ENCODE measurements at places on chromosomes 6 and 20.
A peak's percentile ranks its signal among the peaks of the same experiment; 100 is the strongest.

DNA sequence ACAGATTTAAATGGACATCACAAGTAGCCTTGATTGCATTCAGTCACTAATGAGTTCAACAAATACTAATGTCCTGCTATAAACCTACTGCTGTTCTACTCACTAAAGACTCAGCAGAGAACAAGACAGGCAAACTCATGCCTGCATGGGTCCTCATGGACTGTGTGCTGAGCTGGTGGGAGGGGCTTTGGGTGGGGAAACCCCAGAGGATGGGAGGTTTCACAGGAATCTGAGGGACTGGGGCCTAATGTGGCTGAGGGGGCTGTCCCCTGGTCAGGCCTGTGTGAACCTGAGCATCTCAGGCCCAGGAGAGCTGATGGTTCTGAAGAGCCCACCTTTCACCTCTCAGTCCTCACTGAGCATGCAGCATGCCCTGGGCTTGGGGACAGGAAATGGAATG, 1.4 kb downstream of the CST8 start:
- no peak for DNase-seq

GRCh38 chr6:160174681-160175080, 53.1 kb downstream of the SLC22A1 start:
- no peak for DNase-seq

GRCh38 chr6:47308198-47308517, 1.5 kb downstream of the TNFRSF21 start:
- DNase-seq, result peak; percentile 4

DNA sequence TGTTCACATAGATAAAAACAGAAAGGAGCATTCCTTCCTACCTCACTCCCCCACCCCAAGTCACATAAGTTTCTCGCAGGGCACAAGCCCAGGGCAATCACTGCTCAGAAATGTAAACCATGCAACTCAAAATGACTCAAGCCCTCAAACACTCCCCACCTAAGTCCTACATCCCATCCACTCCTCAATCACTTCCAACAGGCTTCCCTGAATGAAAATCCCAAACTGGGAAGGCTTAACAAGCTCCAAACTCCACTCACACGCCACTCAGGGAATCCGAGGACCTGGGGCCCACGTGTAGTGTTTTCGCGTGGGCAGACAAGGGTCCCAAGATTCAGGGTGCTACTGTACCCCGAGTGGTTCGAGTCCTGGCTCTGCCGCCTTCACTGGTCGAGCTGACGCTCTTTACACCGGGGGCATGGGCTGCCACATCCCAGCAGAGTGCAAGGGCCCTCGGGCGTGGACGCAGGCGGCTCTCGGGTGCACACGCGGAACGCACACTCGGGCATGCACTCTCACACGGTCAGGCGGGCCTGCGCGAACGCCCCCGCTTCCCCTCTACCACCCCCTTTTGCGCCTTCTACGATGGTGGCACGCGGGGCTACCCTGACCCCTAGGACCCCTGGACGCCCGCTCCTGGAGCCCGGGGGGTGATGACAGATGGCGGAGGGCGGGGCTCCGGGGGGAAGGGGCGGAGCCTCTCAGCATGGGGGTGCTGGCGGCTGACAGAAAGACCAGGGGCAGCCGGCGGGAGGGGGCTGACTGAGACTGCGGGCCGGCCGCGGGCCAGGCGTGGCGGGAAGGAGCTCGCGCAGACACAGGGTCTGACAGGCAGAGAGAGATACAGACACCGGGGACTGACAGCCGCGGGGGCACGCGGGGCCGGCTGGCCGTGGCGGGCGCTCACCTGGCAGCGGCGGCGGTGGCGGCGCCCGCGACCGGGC, 657 bp downstream of the ZHX3 start:
- DNase-seq, result peak; percentile 83

DNA sequence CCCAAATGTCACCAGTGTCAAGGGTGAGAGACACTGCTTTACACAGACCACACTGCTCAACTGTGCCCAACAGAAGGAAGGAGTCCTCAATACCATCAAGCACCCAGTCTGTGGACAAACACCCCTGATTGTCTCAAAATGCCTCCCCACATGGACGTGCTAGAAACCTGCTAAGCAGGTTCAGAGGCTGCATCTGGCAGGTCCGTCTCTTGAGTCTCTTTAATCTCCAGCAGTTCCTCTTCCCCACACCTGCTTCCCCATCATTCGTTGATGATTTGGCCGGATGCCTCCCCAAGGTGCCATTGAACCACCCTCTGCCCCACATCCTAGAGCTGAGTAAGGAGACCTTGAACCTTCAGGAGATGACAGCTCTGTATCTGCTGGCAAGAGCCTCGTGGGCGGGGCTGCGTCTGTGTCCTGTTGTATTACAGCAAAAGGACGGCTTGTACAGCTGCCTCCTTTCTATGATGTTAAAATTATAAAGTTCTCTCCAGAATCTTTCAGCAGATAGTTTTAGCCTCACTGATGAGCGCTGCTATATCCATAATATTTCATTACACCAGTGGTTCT, 179.2 kb downstream of the PREX1 start:
- no peak for DNase-seq

GRCh38 chr6:121093928-121094327, 240.4 kb downstream of the TBC1D32 start:
- DNase-seq, result no peak

- no peak for DNase-seq
These were observed 3.7 kb upstream of the BEND6 start for GRCh38 chr6:56951049-56951831.

DNA sequence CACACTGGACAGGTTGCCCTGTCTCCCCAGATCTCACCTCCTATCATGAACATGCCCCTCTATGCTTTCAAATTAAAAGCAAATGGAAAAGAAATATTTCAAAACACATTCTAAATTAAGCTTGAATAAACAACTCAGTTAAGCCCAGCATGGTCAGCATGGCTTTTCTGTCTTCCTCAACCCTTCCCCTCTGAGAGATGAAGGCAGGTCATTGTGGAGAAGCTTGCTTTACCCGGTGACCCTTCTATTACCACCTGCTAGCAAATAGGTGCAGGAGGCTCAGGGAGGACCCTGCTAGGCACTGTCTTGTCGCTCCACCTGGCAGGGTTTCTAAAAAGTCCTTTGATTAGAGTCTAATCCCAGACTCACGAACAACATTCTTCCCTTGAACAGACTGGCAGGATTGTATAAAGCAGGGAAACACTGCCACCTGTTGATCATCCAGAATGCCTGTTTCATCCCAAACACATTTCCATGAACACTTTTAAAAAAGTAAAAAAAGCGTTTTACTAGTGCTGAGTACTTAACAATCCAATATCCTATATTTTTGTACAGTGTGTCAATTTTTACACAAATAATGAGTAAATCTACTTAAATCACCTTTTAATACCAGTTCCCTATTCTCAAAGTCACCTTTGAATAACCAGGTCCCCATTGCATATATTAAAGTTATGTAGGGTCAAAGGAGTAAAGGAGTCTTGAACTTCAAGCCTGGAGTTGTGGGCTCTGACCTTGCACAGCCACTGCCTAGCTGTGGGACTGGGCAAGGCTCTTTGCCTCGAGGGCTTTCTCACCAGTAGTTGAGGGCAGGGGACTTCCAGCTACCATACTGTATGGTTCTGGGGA, 75.5 kb downstream of the GPR6 start:
- no peak for DNase-seq

DNA sequence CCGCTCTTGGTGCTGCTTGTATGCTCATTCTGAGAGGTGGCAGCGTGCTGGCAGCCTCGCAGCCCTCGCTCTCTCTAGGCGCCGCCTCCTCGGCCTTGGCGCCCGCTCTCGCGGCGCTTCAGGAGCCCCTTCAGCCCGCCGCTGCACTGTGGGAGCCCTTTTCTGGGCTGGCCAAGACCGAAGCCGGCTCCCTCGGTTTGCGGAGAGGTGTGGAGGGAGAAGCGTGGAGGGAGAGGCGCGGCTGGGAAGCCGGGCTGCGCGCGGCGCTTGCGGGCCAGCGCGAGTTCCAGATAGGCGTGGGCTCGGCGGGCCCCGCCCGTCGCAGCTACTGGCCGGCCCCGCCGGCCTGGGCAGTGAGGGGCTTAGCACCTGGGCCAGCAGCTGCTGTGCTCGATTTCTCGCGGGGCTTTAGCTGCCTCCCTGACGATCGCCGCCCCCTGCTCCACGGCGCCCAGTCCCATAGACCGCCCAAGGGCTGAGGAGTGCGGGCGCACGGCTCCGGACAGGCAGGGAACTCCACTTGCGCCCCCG, 19.5 kb upstream of the FAM8A1 start:
- DNase-seq, result peak; percentile 65

DNA sequence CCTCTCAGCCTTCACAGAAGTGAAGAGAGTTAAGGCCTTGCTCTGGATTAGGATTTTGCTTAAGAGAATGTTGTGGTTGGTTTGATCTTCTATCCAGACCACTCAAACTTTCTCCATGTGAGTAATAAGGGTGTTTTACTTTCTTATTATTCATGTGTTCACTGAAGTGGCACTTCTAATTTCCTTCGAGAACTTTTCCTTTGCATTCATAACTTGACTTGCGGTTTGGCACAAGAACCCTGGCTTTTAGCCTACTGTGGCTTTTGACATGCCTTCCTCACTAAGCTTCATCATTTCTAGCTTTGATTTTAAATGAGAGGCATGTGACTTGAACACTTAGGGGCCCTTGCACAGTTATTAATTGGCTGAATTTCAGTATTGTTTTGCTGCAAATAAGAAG, 166.1 kb upstream of the OPRM1 start:
- no peak for DNase-seq

DNA sequence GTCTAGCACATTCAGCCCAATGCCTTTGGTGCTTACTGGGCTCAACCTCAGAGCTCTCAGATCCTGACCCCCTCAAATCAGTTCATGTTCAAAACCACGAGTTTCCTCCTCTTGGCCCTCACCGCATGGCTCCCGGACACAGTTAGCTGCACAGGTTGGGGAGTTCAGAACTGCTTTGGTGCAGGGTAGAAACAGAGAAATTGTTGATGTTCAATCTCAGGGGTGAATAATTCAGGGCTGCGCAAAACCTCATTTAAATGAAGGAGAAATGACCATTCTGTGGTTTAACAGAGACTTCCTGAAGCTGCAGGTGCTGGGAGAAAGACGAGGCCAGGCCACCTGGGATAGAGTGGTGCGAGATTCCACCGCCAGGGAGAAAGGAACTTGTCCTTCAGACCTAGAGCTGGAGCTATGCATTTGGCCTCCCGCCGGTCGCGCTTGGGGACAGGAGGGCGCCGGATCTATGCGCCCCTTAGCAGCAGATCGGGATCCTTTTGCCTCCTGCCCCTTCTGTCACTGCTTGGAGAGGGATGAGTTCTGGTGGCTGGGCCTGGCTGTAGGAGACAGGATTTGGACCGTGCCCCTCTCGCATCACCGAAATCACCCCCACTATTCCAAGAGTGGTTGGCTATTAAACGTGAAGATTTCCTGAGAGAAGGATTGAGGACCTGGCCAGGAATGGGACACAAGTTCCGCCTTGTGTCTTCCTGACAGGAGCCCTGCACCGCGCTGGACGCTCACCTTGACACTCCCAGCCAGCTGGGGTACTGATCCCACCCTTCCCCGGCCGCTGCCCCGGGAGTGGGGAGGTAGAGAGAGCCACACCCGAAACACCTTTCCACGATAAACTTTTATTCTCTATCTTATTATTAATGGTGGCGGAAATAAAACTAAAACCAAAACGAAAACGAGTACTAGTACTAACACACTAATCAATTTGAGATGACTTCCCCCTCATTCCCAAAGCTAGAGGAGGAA, 767 bp upstream of the PAX1 start:
- DNase-seq, result no peak

- no peak for DNase-seq
These were observed 496.3 kb downstream of the TFAP2B start for GRCh38 chr6:51314965-51315364.

- no peak for DNase-seq
These were observed 190.9 kb downstream of the MAFB start for GRCh38 chr20:40497899-40498691.

DNA sequence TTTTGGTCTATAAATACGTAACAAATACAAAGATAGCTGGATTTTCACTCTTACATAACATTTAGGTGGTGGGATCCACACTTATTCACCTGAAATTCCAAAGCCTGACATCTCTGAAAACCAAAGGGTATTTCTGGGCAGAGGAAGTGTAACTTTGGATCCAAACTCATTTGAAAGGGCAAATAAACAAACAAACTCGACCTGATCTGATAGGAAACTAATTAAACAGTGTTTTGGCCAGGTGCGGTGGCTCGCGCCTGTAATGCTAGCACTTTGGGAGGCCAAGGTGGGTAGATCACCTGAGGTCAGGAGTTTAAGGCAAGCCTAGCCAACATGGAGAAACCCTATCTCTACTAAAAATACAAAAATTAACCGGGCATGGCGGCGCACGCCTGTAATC, 128.9 kb downstream of the ZMYND8 start:
- DNase-seq, result no peak

DNA sequence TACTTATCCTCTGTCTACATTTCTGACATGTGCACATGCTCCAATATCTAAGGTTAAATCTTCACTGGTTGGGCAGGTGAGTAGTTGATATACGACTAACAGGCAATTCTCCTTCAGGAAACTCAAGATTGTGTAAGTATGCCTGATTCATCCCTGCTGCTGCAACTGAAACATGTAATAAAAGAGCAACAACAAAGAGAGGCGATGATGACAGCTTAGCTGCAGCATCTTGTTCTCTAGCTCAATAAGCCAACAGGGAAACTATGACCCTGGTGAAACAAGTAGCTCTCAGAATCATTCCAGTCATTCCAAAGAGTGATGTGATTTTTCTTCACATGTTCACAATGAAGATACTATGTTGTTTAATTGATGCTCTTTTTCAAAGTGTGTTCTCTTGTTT, 74.4 kb downstream of the ELOVL4 start:
- no peak for DNase-seq

GRCh38 chr6:56682635-56683034, 39.9 kb upstream of the DST start:
- DNase-seq, result no peak

GRCh38 chr6:9914951-9915350, 499.9 kb downstream of the TFAP2A start:
- DNase-seq, result no peak

DNA sequence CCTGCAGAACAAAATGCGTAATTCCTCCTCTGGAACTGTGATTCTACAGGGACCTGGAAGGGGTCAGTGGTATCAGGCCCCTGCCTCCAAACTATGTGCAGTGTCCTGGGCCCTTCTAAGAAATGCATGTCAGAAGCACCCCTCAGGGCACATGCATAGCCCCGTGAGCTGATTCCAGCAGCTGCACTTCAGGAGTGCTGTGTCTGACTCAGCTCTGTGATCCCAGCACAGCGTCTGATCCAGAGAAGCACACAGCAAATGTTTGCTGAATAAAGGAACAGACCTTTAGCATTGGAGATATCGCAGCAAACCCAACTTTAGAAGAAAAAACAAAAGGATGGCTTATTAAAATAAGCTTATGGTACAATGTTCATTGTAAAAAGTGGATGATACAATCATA, 15.8 kb upstream of the MAFB start:
- DNase-seq, result no peak

- DNase-seq, result no peak
These were observed 117.8 kb upstream of the NEDD9 start for GRCh38 chr6:11350294-11350693.

DNA sequence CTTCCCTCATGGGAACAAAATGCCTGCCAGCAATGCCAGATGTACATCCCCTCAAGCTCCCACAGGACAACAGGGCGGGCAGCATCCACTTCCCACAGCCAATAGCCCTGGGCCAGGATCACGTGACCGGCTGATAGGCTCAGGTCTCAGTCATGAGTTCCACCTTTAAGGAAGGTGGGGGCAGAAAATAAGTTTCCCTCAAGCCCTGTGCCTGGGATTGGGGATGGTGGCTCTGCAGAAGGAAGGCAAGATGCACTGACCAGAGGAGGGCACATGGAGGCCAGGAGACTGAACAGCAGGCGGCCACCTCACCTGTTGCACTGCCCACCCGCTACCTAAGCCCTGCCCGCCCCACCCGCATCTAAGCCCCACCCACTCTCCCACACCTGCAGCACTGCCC, 149.1 kb downstream of the BMP7 start:
- no peak for DNase-seq
